ENCODE measurements at places on chromosomes 5 and 9.

DNA sequence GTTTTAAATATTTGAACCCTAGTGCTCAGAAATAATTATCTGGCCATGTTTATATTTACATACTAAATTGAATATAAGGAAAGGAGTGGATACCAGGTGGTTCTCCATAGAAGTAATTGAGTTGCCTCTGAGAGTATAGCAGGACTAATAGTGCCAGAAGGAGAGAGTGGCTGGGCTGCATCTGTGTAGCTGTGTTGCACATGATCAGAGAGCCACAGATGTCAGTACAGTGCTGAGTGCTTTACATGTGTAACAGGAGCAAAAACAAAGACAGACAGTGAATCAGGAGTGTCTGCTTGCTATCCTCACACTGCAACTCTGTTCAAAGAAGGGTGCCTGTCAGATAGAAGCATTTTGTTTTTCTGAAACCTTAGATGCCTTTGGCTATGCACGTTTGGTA is 353.9 kb upstream of the PAPPA start:
- no peak for DNase-seq

GRCh38 chr5:159878988-159879471 is 37.3 kb upstream of the ADRA1B start:
- DNase-seq: no peak

DNA sequence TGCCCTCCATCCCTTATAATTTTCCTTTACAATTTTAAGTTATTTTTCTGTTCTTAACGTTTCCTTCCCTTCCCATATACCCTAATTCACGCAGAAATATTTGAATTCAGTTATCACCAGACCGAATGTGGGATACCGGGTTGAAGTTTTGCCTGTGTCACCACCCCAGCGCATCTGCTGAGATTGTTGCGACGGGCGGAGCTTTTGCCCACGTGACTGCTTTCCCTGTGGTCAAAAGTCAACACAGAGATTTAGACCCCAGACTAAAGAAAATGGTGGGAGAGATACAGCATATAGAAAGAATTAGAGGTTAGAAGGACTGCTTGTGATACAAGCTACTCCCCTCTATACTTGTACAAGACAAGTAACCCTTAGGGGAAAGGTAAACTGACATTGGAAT is 326.4 kb upstream of the CTNND2 start:
- DNase-seq: no peak

DNA sequence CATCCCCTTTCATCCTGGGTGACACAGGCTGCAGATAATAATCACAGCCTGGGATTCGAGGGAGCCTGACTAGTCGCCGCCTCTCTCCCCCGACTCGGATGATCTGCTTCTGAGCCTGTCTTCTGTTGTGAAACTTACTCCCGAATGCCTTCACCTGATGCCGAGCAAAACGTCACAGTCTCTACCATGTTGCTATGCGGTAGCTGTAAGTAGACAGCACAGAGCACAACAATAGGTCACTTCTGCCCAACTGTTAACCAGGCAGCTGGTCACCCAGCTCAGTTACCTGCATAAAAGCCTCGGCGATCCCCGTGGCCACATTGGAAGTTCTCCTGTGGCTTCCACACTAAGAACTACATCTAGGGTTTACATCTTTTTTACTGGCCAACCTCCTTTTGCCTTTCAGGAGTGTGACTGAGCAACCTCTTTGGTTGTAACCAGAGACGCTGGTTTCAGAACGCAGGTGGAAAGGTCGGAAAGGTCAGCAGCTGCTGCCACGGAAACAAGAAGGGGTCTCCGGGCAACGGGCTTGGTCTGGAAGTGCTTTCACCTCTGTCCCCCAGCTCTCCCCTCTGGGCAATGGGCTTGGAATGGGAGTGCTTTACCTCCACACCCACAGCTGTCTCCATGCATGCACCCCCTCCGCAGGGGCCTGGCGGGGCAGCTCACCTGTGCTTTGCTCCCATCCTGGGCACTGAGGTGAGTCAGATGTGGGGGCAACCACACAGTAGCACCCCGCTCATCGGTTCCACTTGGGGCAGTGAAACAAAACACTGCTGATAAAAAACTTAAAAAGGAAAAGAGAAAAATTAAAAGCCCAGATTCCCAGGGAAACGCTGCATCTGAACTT is 7.6 kb upstream of the PPP1R26 start:
- no peak for DNase-seq

- DNase-seq: no peak
These were observed 11.8 kb upstream of the ACTBL2 start for GRCh38 chr5:57494104-57495098.

DNA sequence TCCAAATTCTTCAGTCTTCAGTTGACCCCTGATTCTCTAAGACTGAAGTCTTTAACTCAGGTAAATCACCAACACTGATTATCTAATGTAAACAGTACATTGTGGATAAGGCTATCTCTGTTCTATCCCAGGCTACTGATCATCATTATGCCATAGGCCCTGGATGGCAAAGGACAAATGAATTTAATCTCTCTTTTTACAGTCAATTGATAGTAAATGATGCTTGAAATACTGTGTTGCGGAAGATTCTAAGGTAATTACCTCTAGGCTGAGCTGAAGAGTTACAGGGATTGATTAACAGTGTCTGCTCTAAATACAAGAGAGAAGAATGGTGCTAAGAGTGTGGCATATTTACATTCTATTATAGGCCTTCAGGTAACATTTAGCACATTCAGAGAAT is 264.7 kb downstream of the ACTL7B start:
- DNase-seq: no peak

DNA sequence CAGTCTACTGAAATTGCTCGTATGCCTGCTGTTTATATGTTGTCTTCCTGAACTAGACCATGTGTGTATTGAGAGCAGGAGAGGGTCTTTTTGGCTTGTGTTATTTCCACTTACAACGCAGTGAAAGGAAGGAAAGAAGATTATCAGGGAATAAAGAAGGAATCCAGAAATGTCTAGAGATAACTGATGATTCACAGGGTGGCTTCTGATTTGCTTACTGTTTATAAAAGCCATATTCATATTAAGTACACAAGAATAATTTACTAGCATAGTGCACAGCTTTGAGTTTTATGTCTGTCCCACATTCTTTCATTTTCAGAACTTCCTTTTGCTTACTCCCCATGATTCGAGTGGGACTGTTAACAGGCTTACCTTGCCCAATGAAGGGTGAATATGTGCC is 72.1 kb downstream of the PRLR start:
- no peak for DNase-seq

GRCh38 chr5:156154757-156155156 is 172.2 kb upstream of the SGCD start:
- DNase-seq: no peak

GRCh38 chr9:126589349-126589748 is 24.4 kb upstream of the LMX1B start:
- DNase-seq: no peak

GRCh38 chr9:89922099-89922498 is 317.3 kb downstream of the GADD45G start:
- DNase-seq: no peak

GRCh38 chr5:132215329-132215728 is 12.3 kb downstream of the P4HA2 start:
- no peak for DNase-seq

- DNase-seq: no peak
These were observed 3.1 kb downstream of the CLTB start for GRCh38 chr5:176413255-176413565.

DNA sequence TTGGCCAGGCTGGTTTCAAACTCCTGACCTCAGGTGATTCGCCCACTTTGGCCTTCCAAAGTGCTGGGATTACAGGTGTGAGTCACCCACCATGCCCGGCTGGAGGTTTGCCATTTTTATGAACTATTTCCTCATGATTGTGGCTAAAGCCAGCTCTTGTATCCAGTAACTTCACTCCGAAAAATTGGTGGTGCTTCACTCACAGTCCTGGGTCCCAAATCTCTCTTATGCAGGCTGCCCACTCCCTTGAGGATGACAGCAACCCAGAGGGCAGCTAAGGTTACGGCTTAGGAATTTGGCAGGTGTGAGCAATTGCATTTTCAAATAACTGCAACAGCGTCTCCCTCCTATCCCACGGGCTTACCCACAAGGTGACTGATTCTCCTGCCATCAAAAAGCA is 23.4 kb upstream of the FUBP3 start:
- DNase-seq: no peak

DNA sequence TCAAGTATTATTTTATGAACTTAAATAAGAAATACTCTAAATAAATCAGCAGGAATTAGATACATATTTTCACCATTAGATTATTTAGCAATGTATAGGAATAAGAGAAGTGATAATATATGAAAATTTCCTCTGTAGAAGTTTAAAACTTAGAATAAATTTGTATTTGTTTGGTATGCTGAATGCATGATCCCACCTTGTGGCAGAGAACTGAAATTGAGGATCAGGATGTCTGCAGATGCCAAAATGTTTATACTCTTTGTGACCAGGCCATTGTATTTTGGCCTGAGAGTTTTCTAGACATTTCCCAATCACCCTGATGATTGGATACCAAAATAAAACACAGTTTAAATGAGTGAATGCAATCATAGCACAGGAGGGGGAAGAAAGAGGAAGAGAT is 6.3 kb downstream of the TYRP1 start:
- DNase-seq: no peak

DNA sequence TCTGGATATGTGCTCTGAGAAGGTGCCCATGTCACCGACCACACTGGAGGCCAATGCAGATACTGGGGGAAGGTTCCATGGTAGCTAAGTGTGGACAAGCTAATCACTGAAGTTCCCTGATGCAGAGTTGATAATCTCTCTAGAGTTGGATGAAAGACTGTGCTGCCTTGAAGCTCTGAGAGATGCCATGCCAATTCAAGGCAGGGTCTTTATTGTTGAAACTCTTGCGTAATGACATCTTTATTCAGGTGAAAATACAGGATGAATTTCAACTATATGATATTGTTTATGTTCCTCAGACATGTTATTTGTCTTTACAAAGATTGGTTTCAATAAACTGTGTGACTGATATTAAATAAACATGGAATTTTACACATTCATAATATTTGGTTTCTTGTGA is 167.6 kb upstream of the TMEM161B start:
- DNase-seq: no peak

GRCh38 chr5:131635684-131636572 is 899 bp upstream of the RAPGEF6 start:
- no peak for DNase-seq

- DNase-seq: no peak
These were observed 184.4 kb upstream of the FTMT start for GRCh38 chr5:121667292-121667691.

- DNase-seq: no peak
These were observed 10.8 kb downstream of the FIBCD1 start for GRCh38 chr9:130927995-130928900.

DNA sequence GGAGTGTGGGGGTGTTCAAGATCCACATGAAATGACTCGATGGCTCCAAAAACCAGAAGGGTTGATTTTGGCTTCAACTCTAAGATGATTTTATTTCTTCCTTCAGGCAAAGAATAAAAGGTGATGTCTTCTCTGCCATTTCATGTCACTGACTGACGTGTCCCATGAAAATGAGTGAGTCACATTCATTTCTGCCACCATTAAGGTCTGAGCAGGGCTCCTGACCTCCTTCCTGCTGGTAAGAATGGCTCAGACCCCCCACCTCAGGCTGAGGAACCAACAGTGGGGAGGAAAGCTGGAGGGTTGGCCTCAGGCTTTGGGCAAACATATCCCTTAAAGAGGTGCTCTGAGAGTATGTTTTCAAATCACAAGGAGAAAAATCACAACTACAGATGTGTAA is 53.9 kb upstream of the ZNF354A start:
- no peak for DNase-seq

DNA sequence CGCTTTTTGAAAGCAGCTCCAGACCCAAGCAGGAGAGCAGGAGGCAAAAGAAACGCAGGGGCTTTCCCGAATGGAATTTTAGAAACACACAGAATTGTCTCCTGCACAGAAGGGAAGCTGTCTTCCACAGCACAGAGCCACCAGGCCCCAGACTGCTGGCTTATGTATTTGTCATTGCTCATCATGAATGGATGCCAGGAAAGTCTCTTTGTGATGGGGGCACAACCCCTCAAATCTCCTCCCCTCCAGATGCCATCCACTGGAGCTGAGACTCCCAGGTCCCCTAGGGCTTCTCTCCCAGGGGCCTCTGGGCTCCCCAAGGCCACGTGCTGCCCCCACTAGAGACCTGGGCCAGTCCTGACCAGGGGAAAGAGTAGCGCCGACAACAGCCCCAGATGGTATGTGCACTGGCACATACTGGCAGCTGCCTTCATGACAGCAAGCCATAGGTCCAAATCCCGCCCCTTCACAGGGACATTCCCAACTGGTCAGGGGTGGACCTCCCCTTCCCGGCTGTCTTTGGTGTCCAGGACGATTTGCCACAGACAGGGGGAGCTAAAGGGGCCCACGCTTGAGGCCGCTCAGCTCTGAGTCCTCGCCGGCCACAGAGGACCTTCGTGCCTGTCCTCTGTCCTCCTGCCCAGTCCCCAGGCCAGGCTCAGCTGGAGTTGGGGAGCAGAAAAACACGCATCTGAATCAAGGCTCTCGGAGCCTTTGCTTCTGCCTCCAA is 127.8 kb downstream of the KCNIP1 start:
- no peak for DNase-seq

- no peak for DNase-seq
These were observed 250.0 kb downstream of the NR3C1 start for GRCh38 chr5:143153332-143154119.

GRCh38 chr5:146762830-146763229 is 115.7 kb downstream of the PPP2R2B start:
- no peak for DNase-seq

DNA sequence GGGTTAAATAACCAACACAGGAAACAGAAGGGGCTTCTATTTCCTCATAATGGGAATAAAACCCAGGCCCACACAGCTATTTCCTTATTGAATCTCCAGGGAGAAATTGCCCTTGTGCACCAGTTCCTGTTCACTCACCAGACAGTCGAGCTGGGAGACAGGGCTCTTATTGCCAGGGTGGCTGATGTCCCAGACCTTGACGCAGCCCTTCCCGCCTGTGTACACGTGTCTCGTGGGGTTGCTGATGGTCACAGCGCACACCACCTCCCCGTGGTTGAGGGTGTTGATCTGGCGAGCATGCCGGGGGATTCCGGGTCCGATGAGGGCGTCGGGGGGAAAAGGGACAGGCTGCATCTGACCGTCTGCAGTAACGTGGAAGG is 96.5 kb downstream of the TLE1 start:
- DNase-seq: no peak

- no peak for DNase-seq
These were observed 29.5 kb downstream of the ZFYVE16 start for GRCh38 chr5:80437326-80437725.

- DNase-seq: no peak
These were observed 140.2 kb upstream of the LPAR1 start for GRCh38 chr9:111178331-111179055.

DNA sequence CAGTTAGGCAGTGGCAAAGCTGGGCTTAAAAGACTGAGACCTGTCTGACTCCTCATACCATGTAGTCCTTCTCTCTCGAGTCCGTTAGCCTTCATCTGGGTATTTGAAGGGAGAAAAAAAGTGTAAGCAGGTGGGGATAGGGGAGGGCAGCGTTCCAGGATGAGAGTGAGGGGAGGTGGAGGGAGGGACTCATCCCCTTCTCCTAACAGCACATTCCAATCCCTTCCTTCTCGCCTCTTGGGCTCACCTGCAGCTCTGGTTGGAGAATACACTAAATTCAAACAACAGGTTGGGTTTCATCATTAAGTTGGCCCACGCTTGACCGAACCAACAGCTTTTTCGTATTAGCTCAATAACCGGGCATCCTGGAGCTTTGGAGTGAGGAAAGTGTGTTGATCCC is 3.6 kb downstream of the NEURL1B start:
- DNase-seq: no peak

- DNase-seq: no peak
These were observed 62.9 kb downstream of the GADD45G start for GRCh38 chr9:89667726-89668125.
